ENCODE measurements at places on chromosomes 4 and X.
A peak's percentile ranks its signal among the peaks of the same experiment; 100 is the strongest.

- DNase-seq, result no peak
- H3K36me3 ChIP-seq, result no peaks in the 10 kb centered on the region
- H3K27me3 ChIP-seq, result peaks cover 16% of the 10 kb centered on the region
- no peak overlapping the region for H3K4me3 ChIP-seq
- no peaks in the 10 kb centered on the region for H3K4me1 ChIP-seq
These were observed 105.1 kb upstream of the GRPR start for GRCh38 chrX:16018291-16018690.

GRCh38 chrX:65596270-65597034, 61.9 kb upstream of the LAS1L start:
- H3K27me3 ChIP-seq, result no peaks in the 10 kb centered on the region
- H3K4me3 ChIP-seq, result peak overlapping the region; percentile 74
- no peaks in the 10 kb centered on the region for H3K36me3 ChIP-seq
- H3K4me1 ChIP-seq, result peaks cover 22% of the 10 kb centered on the region

DNA sequence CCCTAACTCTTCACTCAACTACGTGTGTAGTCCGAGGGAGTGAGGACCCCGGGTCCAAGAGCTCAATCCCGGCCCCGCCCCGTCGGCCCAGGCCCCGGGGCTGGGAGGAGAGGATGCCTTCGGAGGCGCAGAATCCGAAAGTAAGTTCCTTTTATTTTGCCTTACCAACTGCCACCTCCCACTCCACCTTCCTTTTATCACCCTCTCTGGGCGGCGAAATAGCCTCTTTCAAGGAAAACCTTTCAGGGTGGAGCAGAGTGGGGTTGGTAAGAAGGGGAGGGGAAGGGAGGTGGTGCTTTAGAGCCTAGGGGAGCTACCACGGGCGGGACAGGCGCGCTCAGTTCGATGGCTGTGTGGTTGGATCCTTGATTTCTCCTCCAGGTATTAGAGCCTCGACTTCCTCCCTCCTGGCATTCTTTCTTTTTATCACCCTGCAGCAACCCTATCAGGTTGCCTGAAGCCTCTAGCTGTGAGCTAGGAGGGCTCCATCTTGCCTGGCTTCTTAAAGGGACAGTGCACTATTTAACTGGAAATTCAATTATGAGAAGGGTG, 191.2 kb downstream of the RRAGB start:
- H3K4me1 ChIP-seq, result peaks cover 24% of the 10 kb centered on the region
- H3K27ac ChIP-seq, result peak overlapping the region; percentile 88
- no peaks in the 10 kb centered on the region for H3K27me3 ChIP-seq
- no peaks in the 10 kb centered on the region for H3K36me3 ChIP-seq
- peak overlapping the region; percentile 87 for H3K4me3 ChIP-seq

- H3K27ac ChIP-seq, result peak overlapping the region; percentile 83
- H3K36me3 ChIP-seq, result peaks cover 34% of the 10 kb centered on the region
- H3K4me1 ChIP-seq, result peaks cover 35% of the 10 kb centered on the region
These were observed 143.0 kb downstream of the STIM2 start for GRCh38 chr4:27003642-27004113.

DNA sequence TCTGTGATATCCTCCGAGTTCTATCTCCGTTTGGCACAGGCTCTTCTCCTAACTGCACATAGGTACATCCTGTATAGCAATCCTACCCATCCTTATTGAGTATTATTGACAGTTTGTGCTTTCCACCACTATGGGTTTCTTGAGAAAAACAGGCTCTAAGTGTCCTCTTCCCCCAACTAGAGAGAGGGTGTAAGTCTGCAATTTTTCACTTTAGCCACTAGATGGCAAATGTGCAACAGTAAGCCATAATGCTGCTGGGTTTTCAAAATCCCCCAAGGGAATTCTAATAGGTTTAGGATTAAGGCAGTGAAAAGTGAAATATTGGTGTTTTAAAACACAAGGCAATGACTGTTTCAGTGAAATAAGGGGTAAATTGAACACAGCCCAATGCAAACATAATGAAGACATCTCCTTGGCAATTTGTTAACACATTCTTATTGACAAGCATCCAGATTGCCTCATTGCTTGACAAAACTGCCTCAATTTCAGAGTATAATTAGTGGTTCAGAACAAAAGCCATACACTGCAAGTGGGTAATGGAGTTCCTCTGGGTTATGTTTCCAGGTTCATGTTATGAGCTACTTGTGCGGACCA, 239.0 kb upstream of the HTR2C start:
- H3K4me3 ChIP-seq, result no peak overlapping the region
- H3K27ac ChIP-seq, result no peak overlapping the region
- no peak for DNase-seq
- H3K36me3 ChIP-seq, result no peaks in the 10 kb centered on the region

All from naive thymus-derived CD8-positive, alpha-beta T cell (primary cell).